M059J (cell line): ENCODE measurements at places on chromosomes 5 and 9. TPM values are rescaled to one million over a fixed set of nuclear protein-coding genes. Genes with fewer than 3 reads are reported as not detected.

The FAT2 gene
- 0.05 and 0.17 TPM in 2 replicates for total RNA-seq

GRCh38 chr9:121851641-121852091 lies 200.2 kb downstream of the DAB2IP start:
- DNase-seq = no peak

DNA sequence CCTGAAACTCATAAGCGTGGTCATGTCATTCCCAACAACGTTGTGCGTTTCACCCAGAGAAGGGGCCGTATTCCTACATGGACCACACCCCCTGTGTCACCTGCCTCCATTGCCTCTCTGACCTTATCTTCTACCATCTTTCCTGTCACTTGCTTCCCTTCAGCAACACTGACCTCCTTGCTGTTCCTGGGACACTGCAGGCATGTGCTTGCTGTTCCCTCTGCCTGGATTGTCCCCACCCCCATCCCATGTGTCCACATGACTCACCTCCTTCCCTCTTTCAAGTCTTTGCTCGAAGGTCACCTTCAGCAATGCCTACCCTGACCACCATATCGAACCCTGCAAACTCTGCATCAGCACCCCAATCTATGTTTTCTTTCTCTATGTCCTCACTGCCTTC lies 133.2 kb upstream of the ZNF618 start:
- peak; percentile 22 for DNase-seq

- DNase-seq = peak; percentile 83
Observed at GRCh38 chr9:108184941-108185340, 670.8 kb downstream of the ACTL7B start.

DNA sequence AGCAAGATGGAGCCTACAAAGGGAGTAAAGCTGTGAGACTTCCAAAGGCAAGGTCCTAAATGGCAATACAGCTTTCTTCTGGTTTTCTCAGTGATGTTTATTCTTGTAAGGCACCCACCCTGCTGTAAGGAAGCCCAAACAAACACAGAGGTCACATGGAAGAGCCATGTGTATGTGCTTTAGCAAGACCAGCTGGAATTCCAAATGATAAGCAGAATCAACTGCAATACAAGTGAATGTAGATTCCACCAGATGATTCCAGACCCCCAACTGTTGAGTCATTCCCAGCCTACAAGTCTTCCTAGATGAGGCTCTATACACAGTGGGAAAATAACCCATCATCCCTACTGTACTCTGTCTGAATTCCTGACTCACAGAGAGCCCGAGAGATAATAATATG lies 122.8 kb downstream of the DEPDC1B start:
- DNase-seq = no peak

GRCh38 chr5:93717162-93717561 lies 24.2 kb downstream of the POU5F2 start:
- DNase-seq = peak; percentile 75

- DNase-seq = no peak
Observed at GRCh38 chr5:4989118-4989517, 151.0 kb upstream of the ADAMTS16 start.

GRCh38 chr9:5529683-5530221 lies 19.4 kb downstream of the PDCD1LG2 start:
- DNase-seq = peak; percentile 60

The OR2Y1 gene
- not detected in 2 replicates for total RNA-seq
